ENCODE measurements at places on chromosomes 5 and 9.

- H3K4me1 ChIP-seq = no peaks in the 10 kb centered on the region
- H3K27ac ChIP-seq = no peak overlapping the region
- H3K27me3 ChIP-seq = no peaks in the 10 kb centered on the region
- no peaks in the 10 kb centered on the region for H3K36me3 ChIP-seq
- H3K4me3 ChIP-seq = no peak overlapping the region
Measured at GRCh38 chr5:66415208-66415607, 181.0 kb upstream of the MAST4 start.

DNA sequence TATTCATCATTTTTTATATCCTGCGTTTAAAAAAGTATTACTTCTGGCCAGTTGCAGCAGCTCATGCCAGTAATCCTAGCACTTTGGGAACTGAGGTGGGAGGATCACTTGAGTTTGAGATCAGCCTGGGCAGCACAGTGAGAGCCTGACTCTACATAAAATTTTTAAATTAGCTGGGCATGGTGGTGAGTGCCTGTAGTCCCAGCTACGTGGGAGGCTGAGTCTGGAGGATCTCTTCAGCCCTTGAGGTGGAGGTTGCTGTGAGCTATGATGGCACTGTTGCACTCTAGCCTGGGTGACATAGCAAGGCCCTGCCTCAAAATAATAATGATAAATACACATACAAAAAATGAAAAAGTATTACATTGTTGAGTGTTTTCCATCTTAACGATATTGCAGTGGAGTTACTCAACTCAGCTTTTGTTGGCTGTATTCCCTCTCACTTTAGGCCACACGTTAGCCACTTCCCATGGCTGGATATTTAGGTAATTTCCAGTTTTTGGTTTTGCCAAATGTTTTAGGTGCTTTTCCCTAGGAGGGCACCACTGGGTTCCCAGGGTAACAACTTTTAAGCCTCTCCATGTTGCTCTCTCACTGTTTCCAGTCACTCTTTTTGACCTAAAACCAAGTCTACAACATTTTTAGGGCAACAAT lies 20.6 kb downstream of the SHB start:
- no peak for DNase-seq
- H3K4me3 ChIP-seq = no peak overlapping the region
- H3K27ac ChIP-seq = peak overlapping the region; percentile 60
- H3K36me3 ChIP-seq = no peaks in the 10 kb centered on the region
- H3K4me1 ChIP-seq = peaks cover 25% of the 10 kb centered on the region

DNA sequence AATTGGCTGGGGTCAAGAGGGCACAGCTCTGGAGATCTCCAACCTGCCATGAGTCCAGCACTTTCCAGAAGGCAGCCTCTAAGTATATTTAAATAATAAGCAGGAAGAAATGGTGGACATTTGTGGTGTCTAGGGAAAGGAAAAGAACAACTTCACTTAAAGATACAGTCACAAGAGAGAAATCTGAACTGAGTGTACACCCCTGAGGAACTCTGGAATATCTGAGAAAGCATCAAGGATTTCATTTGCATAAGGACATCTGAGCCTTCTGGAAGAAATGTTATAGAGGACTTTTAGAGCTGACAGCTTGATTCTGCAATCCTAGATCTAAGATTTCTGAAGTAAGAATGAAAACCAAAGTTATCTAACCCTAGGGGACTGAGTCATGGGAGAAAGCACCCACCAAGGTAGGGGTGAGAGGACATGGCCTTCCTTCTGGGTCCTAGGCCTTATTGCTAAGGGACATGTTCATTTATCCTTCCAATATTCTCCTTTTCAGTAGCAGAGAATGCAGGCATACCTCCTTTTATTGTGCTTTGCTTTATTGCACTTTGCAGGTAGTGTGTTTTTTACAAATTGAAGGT lies 253.4 kb upstream of the SLC24A2 start:
- no peak overlapping the region for H3K4me3 ChIP-seq
- peaks cover 3% of the 10 kb centered on the region for H3K4me1 ChIP-seq
- no peak for DNase-seq
- no peaks in the 10 kb centered on the region for H3K36me3 ChIP-seq
- no peaks in the 10 kb centered on the region for H3K27me3 ChIP-seq
- H3K27ac ChIP-seq = no peak overlapping the region

- H3K4me3 ChIP-seq = no peak overlapping the region
- no peak overlapping the region for H3K27ac ChIP-seq
- no peaks in the 10 kb centered on the region for H3K27me3 ChIP-seq
- no peaks in the 10 kb centered on the region for H3K36me3 ChIP-seq
- DNase-seq = no peak
Measured at GRCh38 chr9:74551266-74551665, 54.1 kb downstream of the RORB start.

DNA sequence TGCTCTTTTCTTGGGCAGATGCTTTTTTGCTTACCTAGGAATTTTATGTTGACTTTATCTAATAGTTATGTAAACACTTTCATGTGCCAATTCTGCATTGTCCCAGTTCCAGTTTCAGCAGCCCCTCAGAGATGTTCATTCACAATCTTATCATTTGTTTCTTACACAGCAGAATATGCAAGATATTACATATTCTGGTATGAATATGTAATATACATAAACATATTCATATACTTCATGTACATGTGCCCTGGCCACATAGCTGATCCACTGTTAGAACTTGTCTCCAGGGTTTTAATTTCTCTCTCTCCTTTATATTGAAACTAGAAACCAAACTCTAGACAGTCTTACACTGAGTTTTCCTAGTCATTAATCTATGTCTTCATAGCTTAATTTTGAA lies 90.2 kb upstream of the PARP8 start:
- no peaks in the 10 kb centered on the region for H3K4me1 ChIP-seq
- no peak overlapping the region for H3K27ac ChIP-seq
- no peaks in the 10 kb centered on the region for H3K36me3 ChIP-seq
- DNase-seq = no peak
- H3K27me3 ChIP-seq = no peaks in the 10 kb centered on the region
- no peak overlapping the region for H3K4me3 ChIP-seq

Data from gastrocnemius medialis (tissue), 4 donors.